ENCODE measurements at places on chromosomes 7 and 10.

DNA sequence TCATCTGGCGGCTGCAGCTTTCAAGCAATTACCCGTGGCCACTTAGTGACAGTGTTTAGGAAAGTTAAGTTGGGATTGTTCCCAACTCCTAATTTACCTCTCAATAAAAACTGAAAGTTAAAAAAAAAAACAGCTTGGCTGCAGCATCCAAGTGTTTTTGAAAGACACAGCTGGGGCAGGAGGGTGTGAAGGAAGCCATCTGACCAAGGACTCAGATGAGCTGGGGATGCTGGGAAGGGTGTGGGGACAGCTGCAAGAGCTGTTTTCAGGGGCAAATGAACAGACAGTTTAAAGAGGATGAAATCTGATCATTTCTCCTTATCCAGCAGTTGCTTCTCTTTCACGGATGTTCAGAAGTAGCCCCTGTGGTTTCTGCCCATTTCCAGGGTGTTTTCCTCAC is 129.2 kb upstream of the CDCA7L start:
- DNase-seq = no peak

- no peak for DNase-seq
Observed at GRCh38 chr7:150993511-150993910, 2.7 kb downstream of the NOS3 start.

DNA sequence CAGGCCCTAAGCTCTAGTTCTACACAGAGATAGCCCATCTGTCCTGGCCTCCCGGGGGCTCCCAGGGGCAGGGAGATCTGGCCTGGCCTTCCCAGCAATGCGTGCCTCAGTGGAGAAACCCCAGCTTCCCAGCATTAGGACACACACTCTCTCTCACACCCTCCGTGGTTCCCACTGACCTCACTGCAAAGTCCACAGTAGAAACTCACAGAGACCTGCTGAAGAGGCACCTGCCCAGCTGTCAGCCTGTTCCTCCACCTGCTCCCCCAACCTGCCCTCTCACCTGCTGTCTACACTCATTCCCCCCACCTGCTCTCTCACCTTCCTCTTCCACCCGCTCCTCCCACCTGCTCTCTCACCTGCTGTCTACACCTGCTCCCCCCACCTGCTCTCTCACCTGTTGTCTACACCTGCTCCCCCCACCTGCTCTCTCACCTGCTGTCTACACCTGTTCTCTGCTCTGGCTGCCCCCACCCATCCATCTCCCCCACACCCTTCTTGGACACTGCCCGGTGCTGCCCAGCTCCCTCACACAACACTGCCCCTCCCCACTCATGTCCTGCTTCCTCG is 21.1 kb upstream of the PFKP start:
- DNase-seq = no peak

DNA sequence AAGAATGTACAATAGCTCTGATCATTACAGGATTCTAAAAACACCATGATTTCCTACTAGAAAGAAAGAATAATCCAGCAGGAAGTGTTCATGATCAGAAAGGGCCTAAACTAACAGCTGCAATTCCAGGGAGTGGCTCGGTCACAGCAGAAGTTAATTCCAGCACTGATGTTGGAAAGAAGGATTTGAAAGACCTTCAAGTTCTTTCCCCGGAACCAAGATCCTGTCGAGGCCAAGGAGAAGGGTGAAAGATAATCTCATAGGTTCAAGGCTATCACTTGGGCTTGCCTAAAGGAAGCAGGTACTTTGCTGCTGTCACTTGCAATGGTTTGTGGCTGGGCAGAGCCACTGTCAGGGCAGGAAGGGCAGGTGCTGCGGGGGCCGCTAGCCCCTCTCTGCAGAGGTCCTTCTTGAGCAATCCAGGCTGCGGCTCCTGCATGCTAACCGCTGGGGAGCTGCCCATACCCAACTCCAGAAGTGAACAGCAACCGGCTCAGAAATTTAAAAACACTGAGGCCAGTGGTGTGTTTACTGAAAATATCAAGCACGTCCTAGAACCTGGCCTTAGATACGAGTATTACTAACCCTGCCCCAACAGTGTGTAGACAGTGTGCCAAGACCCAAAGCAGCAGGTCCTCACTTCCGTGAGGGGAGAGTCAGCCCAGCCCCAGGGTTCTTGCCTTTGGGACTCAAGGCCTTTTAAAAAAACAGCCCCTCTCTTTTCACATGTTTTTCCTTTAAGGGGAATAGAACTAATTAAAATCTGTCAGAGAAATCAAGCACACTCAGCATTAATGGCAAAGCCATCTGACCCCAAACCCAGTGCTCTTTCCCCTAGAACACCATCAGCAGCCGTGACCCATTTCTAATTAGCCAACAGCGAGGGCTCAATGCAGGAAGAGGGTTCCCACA is 76.8 kb downstream of the VIPR2 start:
- DNase-seq = no peak

- no peak for DNase-seq
Observed at GRCh38 chr10:24313283-24313682, 104.3 kb downstream of the KIAA1217 start.

DNA sequence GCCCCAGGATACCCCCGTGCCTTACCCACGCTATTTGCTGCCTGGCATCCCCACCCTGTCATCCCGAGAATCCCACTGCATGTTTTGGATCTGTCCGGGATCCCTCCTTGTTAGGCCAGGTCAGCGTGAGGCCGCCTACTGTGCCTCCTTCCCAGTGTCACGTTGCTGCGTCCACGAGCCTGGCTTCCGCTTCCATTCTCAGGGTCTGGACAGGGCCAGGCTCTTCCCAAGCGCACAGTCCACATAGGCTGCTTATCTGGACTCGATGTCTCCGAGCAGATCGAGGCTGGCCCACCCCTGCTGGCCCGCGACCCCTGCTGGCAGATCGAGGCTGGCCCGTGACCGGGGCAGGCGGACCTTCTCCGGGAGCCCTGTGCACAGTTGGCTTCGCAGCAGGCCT is 27.1 kb downstream of the FOXK1 start:
- no peak for DNase-seq

GRCh38 chr10:61294131-61294530 is 159.1 kb downstream of the TMEM26 start:
- no peak for DNase-seq

GRCh38 chr7:142327628-142328405 is 70.0 kb upstream of the PRSS58 start:
- DNase-seq = no peak

DNA sequence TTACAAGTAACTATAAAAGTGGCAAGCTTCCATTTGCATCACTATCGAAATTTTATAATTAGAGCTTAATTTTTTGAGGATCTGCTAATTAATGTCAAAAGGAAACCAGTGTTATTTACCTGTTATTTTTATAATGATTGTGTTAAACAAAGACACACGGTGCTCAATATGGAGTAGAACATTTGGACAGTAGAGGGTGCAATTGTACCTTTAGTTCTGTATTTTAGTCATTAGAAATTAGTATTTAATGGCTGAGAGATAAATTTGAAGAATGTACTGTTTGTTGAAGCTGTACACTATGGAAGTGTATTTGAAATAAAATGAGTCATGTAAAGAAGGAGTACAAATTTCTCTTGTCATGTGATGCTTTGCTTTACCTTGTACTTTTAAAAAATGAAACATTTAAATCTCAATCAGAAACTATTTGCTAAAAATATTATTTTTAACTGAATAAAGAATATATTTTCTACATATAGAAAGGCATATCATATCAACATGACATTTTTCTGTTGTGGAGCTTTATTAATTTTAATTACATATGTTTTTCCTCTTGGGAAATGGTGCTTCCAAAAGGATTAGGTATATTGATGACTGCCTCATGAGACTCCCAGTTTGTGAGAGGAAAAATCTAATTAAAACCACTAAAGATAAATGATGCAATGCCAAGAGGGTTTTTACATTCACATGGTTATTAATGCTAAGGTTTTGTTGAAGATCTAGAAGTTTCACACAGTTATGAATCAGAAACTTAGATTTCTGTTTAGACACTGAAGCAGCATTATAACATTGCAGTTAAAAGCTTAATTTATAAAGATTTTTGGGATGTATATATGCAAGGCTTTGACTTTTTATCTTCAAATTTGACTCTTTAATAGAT is 10.4 kb upstream of the PRKG1 start:
- DNase-seq = no peak

GRCh38 chr10:51030480-51030879 is 43.8 kb upstream of the PRKG1 start:
- no peak for DNase-seq

- no peak for DNase-seq
Observed at GRCh38 chr10:112191791-112192190, 8.2 kb upstream of the GPAM start.

- peak; percentile 11 for DNase-seq
Observed at GRCh38 chr10:102773986-102774385, 30.2 kb downstream of the WBP1L start.

GRCh38 chr10:94545391-94546048 is at the start of gene HELLS:
HELLS (plus strand) TSS chr10:94545788; CDS start chr10:94545922, 134 bp downstream.
- peak; percentile 69 for DNase-seq

DNA sequence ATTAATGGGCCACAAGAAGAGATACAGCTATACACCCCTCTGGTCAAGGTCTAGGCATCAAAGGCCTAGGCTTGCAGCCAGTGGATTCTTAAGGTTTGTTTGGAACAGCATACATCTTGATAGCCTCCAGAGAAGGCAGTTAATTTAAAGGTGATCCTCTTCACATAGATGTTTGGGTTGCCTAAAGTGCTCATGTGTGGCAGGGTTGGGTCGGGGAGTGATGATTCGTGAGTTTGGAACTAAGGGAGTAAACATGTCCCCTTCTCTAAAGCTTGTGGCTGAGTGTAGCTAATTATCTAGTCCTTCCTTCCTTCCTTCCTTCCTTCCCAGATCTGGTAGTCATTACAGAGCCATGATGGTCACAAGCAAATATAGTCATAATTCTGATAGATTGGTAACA is 12.4 kb downstream of the PCLO start:
- no peak for DNase-seq

All from activated T-helper 1 cell treated with anti-CD3 and anti-CD28 coated beads, Interleukin-12 subunit alpha, Interleukin-12 subunit beta, Interleukin-2, Interleukin-4 antibody, amounts not matched to agents 30 ng/mL and 10 ng/mL and 1 ng/mL, durations not matched to agents 14 hours and 24 hours and 36 hours (primary cell).